ENCODE measurements at places on chromosomes 12 and 14.

- DNase-seq, result no peak
Measured at GRCh38 chr12:6725350-6725749, 1.5 kb downstream of the COPS7A start.

DNA sequence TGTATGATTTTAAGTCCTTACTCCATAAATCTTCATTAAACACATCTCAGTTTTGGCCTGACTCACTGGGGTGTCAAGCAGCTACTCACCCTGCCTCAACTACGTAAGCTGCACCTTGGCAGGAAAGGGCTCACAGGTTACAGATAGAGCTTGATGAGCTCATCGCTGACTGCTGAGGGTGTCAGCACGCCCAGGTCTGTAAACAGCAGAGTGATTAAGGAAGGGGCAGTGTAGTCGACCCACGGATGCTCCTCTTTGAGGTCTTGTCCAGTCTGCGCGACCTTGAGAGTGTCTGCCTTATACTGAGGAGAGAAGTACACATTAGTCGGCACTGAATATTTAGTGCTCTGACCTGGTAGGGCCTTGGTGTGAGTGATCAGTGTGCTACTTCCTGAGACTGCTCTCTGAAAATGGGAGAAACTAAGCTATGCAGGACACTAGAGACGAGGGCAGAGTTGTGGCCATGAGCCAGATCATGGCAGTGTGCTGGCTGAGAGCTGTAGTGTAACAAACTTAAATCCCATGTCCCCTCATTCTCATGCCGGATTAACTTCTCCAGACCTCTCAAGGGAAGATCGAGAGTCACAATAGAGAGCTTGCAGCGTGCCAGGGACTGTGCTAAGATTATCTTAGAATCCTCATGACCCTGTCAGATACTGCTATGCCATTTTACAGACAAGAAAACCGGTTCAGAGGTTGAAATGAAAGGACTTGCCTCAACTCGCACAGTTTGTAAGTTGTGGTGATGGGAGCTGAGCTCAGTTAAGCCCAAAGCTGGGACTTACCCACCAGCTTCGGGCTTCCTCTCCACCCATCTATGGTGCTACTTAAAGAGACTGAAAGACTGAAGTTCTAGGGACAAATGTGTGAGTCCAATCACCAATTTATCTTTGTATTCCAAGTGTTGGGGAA is 11.6 kb downstream of the EIF2B1 start:
- DNase-seq, result no peak

DNA sequence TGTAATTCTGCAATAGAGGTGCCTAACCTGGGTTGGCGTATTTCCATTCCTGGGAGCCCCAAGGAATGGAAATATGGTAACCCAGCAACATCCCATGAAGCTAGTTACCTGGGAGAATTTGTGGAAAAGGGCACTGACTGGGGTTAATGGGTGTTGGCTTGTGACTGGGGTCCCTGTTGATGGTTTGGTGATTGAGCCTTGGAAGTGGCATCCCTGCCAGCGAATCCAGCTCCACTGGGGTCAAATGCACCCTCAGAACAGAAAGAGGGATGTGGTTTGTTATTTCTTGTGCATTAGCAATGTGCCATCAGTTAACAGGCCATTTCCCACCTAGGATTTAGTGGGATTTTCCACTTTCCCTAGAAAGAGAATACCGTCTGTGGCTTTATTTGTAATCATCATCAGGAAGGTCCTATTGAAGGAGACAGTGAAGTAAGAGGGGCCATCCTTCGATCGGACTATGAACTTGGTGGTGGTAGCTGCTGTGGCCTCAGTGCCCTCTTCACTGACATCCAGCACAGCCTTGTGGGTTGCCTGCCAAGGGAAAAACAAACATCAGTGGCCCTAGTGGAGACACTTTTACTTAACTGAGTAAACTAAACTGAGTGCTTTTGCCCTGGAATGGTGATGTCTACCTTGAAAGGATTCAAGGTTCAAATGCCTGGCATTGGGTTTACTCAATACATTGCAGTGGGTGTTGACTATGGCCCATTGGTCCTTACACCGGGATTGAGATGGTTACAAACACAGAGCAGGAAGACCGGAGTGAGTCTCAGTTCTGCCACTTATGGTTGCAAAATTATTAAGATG is 10.4 kb upstream of the SERPINA11 start:
- DNase-seq, result no peak

GRCh38 chr14:104875811-104876210 is 10.7 kb downstream of the CEP170B start:
- DNase-seq, result no peak

DNA sequence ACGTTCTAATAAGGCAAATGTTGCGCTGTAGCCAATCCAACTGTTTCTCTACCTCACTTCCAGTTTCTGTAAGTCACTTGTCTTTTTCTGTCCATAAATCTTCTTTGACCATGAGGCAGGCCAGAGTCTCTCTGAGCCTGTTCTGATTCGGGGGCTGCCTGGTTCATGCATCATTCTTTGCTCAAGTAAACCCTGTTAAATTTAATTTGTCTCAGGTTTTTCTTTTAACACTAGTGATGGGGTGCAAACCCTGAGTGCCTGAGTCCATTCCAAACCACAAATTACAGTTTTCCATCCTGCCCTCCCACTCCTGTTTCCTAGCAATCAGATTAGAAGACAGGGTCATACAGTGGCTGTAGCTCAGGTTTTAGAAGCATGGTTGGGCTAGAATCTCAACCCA is 41.9 kb downstream of the VWF start:
- DNase-seq, result no peak

DNA sequence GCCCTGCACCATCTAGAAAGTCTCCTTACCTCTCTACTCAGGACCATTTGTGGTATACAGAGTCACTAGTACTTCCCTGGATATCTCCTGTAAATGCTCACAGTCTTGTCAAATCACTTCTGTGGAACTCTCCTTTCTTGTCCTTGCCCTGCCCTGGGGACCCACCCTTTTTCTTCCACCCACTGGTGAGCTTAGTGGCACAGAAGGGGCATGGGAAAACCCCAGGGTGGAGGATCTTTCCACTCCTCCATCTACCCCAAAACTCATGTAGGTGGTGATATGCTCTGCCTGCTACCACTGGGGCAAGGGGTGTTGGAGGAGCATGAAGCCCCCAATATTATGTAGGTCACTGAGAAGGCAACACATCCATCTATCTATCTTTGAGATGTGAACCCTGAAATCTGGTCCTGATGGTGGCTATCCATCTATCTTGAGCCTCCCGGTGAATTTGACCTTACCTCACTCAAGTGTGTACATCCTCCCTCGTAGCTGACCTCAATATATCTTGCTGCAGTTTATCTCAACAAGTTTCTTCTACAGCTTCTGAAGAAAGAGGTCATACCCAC is 943 bp downstream of the TESPA1 start:
- DNase-seq, result peak; percentile 16

GRCh38 chr12:3628629-3629028 is 124.3 kb downstream of the CRACR2A start:
- no peak for DNase-seq

DNA sequence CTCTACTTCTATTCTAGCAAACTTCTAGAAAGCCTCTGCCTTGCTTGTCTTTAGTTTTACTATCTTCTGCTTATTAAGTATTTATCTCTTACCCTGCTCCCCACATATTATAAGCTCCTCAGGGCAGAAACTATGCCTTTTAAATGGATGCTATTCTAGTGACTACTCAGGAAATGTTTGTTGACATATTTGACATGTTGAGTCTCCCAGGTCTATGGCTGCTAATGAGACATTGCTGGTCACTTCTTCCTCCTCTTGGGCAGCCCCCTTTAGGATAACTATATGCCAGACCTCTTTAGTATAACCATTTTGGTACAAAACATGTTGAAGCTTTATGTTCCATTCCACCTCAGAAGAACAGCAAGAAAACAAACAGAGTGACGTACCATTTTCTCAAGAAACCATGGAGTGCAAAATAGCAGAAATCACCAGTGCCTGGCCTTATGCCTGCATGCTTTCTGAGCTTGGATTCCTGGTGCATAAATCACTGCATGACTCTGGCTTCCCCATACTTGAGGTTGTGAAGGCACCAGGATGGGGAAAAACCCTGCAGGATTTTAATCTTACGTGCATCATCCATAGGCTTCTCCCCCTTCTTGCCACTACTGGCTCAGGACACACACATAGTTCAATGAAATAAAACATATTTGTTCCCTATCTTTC is 202.6 kb downstream of the TMX1 start:
- no peak for DNase-seq

GRCh38 chr14:30063746-30064145 is 136.1 kb upstream of the PRKD1 start:
- DNase-seq, result no peak

- peak; percentile 10 for DNase-seq
Measured at GRCh38 chr12:12726555-12727093, 9.5 kb downstream of the CDKN1B start.

- no peak for DNase-seq
Measured at GRCh38 chr14:81743605-81744004, 210.0 kb upstream of the SEL1L start.

- no peak for DNase-seq
Measured at GRCh38 chr12:116160883-116161458, 116.5 kb downstream of the MED13L start.

DNA sequence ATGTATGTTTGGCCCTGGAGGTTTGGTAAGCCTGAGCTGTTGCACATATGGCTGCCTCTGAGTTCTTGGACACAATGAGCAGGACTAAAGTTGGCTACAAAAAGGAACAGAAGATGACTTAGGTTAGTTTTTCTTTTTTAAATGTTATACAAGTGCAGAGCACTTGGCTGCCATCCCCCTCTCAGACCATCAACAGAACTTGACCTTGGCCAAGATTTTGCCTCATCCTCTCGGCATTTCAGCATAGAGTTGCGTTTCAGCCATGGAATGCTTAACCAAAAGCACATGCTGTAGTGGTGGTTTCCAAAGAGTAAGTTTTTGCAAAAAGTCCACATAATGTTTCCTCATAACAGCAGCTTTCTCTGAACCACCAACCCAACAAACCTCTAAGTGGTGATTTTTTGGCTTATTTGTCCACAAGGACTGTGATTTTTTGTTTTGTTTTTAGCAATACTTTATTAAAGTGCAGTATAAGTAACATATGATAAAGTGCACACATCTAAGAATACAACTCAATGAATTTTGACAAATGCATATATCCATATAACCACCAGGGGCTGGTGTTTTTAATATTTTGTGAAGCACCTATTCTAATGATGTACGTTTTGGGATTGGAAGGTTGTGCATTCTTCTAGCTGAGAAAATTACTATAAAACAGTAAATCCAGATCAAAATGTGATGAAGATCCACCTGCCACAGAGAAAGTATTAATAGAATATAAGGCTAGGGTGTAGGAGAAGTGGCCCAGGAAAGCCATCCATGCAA is 12.1 kb upstream of the GALNT16 start:
- DNase-seq, result no peak

DNA sequence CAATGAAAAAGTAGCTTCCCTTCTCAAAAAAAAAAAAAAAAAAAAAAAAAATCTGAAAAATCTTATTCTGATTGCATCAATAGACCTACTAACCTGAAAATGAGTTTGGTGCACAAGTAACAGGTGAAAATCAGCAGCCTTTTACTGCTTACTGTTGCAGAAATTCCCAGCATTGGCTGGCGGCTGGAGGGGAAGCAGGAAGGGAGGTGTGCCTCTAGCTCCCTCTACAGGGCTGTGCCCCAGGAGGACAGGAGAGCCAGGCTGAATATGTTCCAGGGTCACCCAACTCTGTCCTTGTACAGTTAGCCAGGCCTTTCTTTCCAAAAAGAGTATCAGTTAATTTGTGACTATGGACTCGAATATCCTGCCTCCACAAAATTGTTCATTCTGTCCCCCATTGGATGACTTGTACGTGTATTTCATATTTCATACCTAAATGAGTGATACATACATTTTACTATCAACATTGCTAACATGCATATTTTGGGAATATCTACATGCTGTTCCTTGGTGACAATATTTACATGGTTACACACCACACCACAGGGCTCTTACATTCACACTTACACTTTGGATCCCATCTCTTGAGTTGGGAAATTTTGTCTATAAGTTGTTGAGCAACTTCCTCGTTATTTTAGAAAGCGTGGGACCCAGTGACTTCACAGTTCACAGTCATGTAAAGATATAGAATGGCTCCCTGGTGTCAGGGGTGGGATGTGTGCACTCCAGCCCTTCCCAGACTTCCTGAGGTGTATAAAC is 124.8 kb downstream of the SAMD4A start:
- peak; percentile 51 for DNase-seq

DNA sequence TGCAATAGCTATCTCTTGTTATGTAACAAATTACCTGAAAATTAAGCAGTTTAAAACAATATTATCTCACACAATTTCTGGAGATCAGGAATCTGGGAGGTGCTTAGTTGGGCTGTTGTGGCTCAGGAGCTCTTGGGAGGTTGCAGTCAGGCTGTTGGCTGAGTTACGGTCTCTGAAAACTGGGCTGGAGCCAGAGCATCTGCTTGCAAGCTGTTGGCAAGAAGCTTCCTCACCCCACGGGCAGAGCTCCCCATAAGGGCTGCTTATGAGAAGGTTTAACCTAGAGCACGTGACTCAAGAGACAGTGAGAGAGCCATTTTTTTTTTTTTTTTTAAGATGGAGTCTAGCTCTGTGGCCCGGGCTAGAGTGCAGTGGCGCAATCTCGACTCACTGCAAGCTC is 346.8 kb downstream of the ATP23 start:
- DNase-seq, result no peak

DNA sequence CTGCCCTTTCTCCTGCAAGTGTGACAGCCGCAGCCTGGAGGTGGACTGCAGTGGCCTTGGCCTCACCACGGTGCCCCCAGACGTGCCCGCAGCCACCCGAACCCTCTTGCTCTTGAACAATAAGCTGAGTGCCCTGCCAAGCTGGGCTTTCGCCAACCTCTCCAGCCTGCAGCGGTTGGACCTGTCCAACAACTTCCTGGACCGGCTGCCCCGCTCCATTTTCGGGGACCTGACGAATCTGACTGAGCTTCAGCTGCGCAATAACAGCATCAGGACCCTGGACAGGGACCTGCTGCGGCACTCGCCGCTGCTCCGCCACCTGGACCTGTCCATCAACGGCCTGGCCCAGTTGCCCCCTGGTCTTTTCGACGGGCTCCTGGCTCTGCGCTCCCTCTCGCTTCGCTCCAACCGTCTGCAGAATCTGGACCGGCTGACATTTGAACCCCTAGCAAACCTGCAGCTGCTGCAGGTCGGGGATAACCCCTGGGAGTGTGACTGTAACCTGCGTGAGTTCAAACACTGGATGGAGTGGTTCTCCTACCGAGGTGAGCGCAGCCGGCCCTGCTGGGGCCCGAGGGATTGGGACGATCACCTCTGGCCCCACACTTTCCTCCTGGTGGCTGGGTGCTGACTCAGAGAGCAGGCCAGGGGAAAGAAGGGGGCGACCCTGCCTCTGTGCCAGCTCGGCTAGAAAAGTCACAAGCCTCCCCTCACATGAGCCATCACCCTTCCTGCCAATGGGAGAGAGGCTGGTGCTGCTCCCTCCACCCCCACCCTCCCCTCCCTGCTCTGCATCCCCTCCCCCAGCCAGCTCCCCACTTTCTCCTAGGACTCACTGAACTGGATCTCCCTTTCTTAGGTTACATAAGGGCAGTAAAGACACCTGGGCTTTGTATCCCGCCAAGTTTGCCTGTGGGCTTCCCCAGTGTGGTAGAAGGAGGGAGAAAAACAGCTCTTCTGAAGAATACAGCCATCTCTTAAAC is 10.9 kb downstream of the LRTM2 start:
- peak; percentile 24 for DNase-seq

- DNase-seq, result no peak
Measured at GRCh38 chr14:59271734-59272133, 83.3 kb downstream of the DAAM1 start.

- DNase-seq, result peak; percentile 18
Measured at GRCh38 chr12:118645219-118645618, 268.9 kb downstream of the SUDS3 start.

- peak; percentile 10 for DNase-seq
Measured at GRCh38 chr14:89466484-89466883, 49.5 kb upstream of the FOXN3 start.

- DNase-seq, result no peak
Measured at GRCh38 chr14:99401621-99402284, 78.9 kb downstream of the SETD3 start.

Data from activated CD4-positive, alpha-beta T cell treated with anti-CD3 and anti-CD28 coated beads, Interleukin-2, amount 10 ng/mL, durations not matched to agents 7 days and 5 days (primary cell).